ENCODE measurements at places on chromosomes 16 and 17.

GRCh38 chr16:51067352-51067751 lies 83.7 kb downstream of the SALL1 start:
- no peak for DNase-seq

DNA sequence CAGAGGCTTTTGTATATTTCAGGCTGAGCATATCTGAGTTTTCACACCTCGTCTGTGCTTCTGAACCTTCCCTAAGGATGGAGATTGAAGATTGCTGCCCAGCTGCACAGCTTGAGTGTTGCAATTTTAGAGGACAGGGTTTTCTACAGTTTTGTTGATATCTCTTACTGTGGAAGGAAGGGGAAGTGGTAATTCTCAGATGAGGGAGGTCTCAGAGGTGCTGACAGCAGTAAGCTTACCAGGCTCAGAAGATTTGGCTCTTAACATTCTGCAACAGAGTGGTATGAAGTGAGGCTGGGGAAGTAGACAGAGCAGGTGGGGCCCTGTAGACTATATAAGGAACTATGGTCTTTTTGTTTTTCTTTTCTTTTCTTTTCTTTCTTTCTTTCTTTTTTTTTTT lies 45.8 kb upstream of the ARHGAP17 start:
- DNase-seq = no peak

DNA sequence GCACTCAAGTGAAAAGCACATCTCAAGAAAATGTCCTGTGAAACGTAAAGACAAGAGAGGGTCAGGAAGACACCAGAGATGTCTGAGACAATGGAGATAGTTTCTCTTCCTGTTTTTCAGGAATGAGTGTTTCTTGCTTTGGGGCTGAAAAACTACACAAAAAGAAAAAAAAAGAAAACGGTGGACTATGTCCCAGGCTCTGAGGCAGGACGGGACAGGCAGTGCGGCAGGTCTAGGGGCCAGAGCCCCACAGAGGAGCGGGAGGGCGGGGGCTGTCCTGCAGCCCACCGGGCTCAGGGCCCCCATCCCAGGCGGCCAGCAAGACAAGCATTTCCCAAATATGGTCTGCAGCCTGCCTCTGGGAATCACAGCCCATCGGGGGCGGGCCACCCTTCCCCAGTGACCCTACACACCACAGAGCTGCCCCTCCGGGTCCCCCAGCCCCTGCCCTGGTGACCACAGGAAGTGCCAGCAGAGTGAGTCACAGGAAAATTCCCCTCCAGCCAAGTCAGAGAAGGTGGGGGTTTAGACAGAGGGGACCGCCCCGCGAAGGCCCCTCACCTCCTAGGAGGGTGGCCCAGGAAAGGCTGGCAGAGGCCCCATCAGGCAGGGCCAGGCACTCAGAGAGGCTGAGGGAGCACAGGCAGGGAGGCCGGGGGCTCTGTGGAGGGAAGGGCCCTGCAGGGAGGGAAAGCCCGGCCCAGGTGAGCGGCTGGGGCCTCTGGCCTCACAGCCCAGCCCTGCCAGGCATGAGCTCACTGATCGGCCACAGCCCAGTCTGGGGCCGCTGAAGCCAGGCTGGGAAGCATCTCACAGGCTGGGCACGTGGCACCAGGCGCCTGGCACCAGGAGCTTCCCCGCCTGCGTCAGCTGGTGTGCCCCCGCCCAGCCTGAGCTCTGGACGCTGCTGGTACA lies 6.3 kb downstream of the BCAR1 start:
- peak; percentile 79 for DNase-seq

DNA sequence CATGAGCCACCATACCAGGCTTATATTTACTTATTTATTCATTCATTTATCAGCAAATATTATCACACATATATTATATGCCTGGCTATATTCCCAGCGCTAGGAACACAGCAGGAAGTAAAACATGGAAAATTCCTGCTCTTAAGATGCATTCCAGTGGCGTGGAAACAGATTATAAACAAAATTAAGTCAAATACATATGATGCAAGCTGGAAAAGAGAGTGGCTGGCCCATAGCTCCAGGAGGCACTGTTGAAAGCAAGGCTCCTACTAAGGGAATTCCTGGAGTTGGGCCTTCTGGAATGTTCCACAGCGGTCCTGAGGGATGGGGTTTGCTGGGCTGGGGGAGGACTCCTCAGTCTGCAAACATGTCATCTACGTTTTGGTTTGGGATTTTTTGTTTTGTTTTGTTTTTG lies 18.4 kb downstream of the ADCY9 start:
- no peak for DNase-seq

Measured in ovary (tissue), 10 donors.